ENCODE measurements at places on chromosomes 13 and 19. TPM values are rescaled to one million over a fixed set of nuclear protein-coding genes. Genes with fewer than 3 reads are reported as not detected.

DNA sequence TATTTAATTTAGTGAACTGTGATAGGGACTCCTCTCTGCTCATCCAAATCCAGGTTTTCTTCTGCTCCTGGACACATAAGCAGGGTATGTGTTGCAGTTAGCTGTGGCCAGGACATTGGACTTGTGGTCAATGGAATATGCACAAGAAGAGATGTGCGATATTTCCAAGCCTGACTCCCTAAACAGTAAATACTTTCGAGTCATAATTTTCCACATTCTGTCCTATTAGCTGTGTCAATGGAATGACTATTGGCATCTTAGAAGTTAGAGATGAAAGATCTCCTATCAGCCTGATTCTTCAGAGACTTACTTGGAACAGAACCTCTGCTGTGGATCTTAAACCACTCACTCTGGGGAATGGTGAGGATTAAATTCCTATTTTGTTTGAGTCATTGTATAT lies 771.0 kb downstream of the EFNB2 start:
- H3K36me3 ChIP-seq, result no peaks in the 10 kb centered on the region
- DNase-seq, result no peak
- H3K4me1 ChIP-seq, result no peaks in the 10 kb centered on the region
- no peak overlapping the region for H3K4me3 ChIP-seq
- no peak overlapping the region for H3K27ac ChIP-seq

DNA sequence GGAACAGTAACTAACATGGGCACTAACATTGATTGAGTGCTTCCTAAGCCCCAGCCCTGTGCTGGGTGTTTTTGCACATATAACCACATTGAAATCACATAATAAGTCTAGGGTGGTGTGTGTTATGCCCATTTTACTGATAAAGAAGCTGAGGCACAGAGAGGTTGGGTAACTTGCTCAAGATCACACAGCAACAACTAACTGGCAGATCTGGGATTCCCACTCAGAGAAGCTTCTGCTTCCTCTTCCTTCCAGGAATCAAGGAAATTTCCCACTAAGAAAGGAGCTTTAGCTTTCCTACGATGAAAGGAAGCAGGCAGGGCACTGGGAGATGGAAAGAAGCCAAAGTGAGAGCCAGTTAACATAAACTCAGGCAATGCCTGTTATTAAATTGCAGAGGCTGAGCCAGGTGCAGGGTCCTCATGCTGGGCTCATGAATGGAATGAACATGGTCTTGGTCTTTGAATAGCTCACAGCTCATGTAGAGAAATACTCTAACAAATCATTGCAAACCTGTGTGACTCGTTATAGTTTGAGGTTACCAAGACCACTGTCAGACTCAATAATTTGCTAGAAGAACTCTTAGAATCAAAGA lies 10.1 kb downstream of the SSC5D start:
- no peak overlapping the region for H3K27ac ChIP-seq
- no peaks in the 10 kb centered on the region for H3K4me1 ChIP-seq
- DNase-seq, result no peak

DNA sequence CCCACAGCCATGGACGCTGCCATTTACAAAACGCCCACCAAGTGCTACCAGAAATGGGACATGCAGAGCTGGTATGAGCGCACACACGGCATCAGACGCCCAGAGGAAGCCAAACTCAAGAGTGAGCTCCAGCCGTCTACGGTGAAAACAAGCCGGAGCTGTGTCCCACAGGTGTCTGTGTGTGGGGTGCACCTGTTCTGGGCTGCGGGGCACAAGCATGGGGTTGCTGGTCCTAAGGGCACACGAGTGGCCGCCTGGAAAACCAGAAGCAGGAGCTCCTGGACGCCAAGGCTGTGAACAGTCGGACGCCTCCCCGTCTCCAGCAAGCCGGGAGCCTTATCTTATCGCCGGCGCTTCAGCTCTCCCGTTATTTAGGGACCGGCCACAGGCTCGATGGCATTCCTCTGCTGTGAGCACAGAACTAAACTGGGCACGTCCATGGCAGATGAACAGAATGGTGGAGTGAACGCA lies 1.3 kb downstream of the ADPRHL1 start:
- DNase-seq, result no peak
- no peaks in the 10 kb centered on the region for H3K27me3 ChIP-seq
- no peak overlapping the region for H3K4me3 ChIP-seq
- no peak overlapping the region for H3K27ac ChIP-seq
- peaks cover 9% of the 10 kb centered on the region for H3K4me1 ChIP-seq

DNA sequence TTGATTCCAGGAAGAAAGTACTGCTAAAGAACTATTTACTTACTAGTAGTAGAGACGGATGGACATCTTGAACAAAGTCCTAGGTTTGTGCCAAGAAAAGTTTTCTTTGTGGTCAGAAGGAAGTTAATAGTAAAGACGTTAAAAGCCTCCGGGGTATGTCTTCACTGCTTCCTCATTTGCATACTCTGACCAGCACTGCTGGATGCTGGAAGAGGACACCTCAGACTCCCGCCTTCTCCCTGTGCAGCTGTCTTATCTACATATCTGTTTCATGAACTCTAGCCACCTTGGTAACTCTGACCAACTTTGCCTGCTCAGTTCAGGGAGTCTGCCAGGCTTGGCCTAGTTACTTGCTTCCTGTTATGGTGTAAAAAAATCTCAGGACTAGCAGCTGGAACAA lies 1109.1 kb upstream of the MIR17HG start:
- H3K27me3 ChIP-seq, result no peaks in the 10 kb centered on the region
- H3K4me3 ChIP-seq, result peak overlapping the region; percentile 19
- peaks cover 2% of the 10 kb centered on the region for H3K36me3 ChIP-seq
- peaks cover 13% of the 10 kb centered on the region for H3K4me1 ChIP-seq

- H3K4me1 ChIP-seq, result peaks cover 12% of the 10 kb centered on the region
- peaks cover 76% of the 10 kb centered on the region for H3K27me3 ChIP-seq
- no peak overlapping the region for H3K27ac ChIP-seq
Observed at GRCh38 chr13:76890021-76890420, 3.8 kb upstream of the KCTD12 start.

DNA sequence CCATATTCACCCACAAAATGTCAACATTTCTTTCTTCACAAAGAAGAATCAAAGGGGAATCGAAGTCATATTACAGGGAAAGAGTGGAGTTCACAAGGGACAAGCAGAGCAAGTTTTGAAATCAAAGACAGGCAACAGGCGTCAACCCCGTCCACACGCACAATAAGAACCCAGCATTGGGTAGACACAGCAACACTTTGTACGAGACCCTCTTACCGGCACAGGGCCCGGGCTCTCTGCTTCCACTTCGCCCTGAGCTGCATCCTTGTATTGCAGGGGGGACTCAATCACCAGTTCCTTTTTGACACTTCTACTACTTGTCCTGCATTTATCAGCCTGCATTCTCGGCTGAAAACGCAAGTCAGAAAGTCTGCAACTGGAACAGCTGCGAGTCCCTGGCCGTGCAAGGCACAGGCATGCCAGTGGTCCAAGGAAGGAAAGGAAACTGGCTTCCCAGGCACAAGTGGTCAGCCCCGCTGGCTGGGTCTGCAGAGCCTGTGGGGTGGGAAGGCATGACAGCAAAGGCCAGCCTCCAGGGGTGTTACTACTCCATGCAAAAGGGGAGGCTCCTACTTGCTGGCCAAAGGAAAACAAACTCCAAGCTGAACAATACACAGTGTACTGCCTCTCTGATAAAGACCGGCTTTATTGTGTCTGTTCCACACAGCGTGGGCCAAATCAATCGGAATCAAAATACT lies at the start of gene DOCK9:
DOCK9 (minus strand) TSS at position 497 of the 698 bp plus-strand sequence; CDS start at position 342, 155 bp downstream.
- H3K27ac ChIP-seq, result no peak within 1 kb of the TSS
- DNase-seq, result peak; percentile 20
- H3K27me3 ChIP-seq, result no peaks in the 10 kb centered on the region
- no peaks in the 10 kb centered on the region for H3K36me3 ChIP-seq

- no peak overlapping the region for H3K4me3 ChIP-seq
- H3K36me3 ChIP-seq, result no peaks in the 10 kb centered on the region
- no peak for DNase-seq
- H3K27ac ChIP-seq, result no peak overlapping the region
- peaks cover 35% of the 10 kb centered on the region for H3K27me3 ChIP-seq
Observed at GRCh38 chr19:9132422-9132821, 5.7 kb upstream of the OR7G3 start.

DNA sequence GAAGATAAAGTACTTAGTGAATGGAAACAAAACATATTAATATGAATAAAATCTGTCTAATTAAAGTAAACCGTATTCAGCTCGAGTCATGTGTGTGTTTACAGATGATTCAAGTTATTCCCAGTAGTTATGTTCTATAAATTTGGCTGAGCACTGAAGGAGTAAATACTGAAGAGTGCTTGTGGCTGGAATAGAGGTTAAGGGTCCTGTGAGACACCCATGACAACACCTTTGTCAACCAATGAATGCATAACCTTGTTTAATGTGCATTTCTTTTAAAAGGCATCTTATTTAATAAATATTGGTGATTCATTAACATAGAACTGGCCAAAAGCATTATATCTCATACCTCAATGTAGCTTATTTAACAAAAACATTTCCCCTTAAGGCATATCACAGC lies 577.8 kb upstream of the SLITRK5 start:
- no peak overlapping the region for H3K4me3 ChIP-seq
- no peak overlapping the region for H3K27ac ChIP-seq
- no peak for DNase-seq

DNA sequence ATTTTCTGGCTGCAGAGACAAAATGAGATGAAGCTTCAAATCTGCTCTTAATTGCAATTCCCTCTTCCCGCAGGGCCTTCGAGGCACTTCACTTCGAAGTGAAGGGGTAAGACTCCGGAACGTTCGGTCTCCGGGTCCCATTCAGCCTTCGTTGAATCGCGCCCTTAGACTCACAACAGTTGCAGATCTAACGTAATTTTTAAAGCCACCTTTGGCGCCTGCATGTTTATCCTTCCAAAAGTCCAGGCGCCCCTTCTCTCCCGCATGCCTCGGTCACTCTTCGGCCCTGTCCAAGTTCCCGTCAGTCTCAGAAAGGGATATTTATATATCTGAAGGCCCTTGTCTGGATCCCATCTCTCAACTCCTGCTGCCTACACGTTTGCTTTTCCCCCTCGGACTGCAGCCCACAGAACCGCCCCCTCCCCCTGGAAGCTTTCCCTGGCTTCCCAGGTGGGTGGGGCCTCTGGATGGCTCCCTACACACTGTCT lies 915 bp upstream of the KCTD12 start:
- no peaks in the 10 kb centered on the region for H3K36me3 ChIP-seq
- peaks cover 22% of the 10 kb centered on the region for H3K4me1 ChIP-seq
- peak overlapping the region; percentile 90 for H3K4me3 ChIP-seq
- no peak overlapping the region for H3K27ac ChIP-seq

- no peak for DNase-seq
- H3K4me1 ChIP-seq, result no peaks in the 10 kb centered on the region
- H3K4me3 ChIP-seq, result no peak overlapping the region
- H3K27ac ChIP-seq, result no peak overlapping the region
- H3K27me3 ChIP-seq, result no peaks in the 10 kb centered on the region
Observed at GRCh38 chr13:108044954-108045353, 170.4 kb downstream of the LIG4 start.

VSTM1 gene
- total RNA-seq, result not detected

NLRP4 gene
- total RNA-seq, result not detected

MBD3L2 gene
- total RNA-seq, result not detected
